ENCODE measurements at places on chromosomes 1 and 21. TPM values are rescaled to one million over a fixed set of nuclear protein-coding genes. Genes with fewer than 3 reads are reported as not detected.
A peak's percentile ranks its signal among the peaks of the same experiment; 100 is the strongest.

- DNase-seq, result peak; percentile 51
Measured at GRCh38 chr1:92804721-92805201, 19.9 kb upstream of the EVI5 start.

- no peak for DNase-seq
Measured at GRCh38 chr1:117271959-117272358, 61.2 kb upstream of the VTCN1 start.

DNA sequence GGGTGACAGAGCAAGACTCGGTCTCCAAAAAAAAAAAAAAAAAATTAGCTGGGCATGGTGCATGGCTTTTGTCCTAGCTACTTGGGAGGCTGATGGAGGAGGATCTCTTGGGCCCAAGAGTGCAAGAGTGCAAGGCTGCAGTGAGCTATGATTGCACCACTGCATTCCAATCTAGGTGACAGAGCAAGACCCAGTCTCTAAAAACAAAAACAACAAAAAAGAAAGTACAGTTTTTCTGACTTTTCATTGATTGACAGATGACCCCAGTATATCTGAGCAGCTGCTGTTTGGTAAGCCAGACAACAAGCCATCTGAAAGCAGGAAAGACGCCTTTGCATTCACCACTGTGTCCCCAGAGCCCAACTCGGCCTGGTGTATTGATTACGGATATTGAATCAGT lies 10.9 kb upstream of the DPT start:
- DNase-seq, result no peak

- DNase-seq, result no peak
Measured at GRCh38 chr1:56625819-56626440, 19.2 kb upstream of the PRKAA2 start.

DNA sequence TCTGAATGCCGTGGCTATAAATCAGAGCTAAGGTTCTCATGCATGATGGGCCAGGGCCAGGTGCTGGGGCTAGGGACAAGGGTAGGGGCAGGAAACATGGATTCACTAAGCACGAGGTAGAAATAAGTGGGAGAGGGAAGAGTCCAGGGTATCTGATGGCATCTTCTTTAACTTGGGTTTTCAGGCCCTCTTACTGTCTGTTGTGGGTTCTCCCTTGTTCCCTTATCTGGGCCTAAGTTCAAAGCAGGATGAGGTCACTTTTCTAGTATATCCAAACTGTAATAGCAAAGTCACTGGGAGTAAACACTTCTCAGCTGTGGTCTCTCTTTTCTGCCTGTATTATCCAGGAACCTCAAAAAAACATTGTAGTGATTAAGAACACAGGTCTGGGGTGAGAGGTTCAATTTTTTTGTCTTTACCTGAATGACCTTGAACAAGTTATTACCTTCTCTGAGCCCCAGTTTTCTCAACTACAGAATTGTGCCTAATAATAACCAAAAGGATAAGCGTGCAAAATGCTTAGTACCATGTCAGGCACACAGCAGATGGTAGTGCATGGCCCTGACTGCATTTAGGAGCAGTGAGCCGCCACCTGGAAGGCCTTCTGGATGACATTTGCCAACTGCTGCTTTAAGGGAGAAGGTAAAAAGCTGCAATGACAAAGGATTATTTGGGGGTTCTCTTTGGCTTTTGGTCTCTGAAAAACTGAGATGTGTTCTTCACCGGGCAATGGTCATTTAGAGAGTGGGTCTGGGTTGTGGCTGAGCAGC lies 53.6 kb upstream of the A3GALT2 start:
- no peak for DNase-seq

DNA sequence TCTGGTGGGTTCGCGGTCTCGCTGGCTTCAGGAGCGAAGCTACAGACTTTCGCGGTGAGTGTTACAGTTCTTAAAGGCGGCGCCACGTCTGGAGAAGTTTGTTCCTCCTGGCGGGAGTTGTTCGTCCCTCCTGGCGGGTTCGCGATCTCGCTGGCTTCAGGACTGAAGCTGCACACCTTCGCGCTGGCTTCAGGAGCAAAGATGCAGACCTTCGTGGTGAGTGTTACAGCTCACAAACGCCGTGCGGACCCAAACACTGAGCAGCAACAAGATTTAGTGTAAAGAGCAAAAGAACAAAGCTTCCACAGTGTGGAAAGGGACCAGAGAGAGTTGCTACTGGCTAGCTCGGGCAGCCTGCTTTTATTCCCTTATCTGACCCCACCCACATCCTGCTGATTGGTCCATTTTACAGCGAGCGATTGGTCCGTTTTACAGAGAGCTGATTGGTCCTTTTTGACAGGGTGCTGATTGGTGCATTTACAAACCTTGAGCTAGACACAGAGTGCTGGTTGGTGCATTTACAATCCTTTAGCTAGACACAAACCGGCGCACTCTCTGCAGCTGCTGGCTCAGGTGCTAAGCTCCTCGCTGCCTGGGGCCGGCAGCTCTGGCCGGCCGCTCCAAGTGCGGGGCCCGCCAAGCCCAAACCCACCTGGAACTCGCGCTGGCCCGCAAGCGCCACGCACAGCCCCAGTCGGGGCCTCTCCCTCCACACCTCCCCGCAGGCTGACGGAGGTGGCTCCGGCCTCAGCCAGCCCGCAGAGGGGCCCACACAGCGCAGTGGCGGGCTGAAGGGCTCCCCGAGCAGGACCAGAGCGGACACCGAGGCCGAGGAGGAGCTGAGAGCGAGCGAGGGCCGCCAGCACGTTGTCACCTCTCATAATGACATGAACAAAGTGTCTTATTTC lies 172.8 kb upstream of the KCTD3 start:
- DNase-seq, result no peak

- DNase-seq, result no peak
Measured at GRCh38 chr1:240598216-240599001, 13.5 kb downstream of the GREM2 start.

- peak; percentile 79 for DNase-seq
Measured at GRCh38 chr21:38993561-38993960, 187.8 kb downstream of the ETS2 start.

DNA sequence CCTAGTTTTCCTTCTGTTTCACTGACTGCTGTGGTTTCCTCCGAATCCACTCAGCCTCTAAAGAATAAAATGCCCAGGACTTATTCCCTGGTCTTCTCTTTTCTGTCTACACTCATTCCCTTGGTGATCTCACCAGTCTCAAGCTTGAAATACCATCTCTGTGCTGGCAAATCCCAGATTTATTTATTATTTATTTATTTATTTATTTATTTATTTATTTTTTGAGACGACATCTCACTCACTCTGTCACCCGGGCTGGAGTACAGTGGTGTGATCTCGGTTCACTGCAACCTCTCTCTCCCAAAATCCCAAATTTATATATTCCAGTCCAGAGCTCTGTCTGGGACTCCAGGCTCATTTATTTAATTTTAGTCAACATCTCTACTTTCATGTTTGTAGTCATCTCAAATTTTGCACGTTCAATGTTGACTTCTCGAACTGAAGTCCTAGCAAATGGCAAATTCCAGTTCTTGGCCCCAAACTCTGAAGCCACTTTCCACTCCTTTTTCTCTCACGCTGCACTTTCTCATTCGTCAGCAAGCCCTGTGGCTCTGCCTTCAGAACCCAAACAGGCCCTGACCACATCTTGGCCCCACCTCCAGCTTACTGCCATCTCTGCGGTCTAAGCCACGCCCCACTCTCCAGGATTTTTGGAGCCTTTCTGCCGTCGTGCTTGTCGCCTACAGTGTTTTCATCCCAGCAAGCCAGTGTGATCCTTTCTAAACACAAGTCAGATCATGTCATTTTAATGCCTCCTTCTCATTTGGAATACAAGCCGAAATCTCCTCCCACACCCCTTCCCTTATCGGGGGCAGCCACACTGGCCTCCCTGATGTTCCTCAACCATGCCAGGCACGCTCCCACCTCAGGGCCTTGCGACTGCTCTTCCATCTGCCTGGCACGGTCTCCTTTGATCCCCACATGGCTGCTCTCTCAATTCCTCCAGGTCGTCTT lies 14.2 kb upstream of the TENT5B start:
- DNase-seq, result peak; percentile 60

GRCh38 chr1:90313778-90314177 lies 318.9 kb downstream of the ZNF326 start:
- no peak for DNase-seq

GRCh38 chr1:20538227-20538626 lies 14.1 kb upstream of the FAM43B start:
- no peak for DNase-seq

- no peak for DNase-seq
Measured at GRCh38 chr1:10905841-10906655, 106.4 kb upstream of the TARDBP start.

- no peak for DNase-seq
Measured at GRCh38 chr1:174858301-174858700, 141.4 kb upstream of the CACYBP start.

DNA sequence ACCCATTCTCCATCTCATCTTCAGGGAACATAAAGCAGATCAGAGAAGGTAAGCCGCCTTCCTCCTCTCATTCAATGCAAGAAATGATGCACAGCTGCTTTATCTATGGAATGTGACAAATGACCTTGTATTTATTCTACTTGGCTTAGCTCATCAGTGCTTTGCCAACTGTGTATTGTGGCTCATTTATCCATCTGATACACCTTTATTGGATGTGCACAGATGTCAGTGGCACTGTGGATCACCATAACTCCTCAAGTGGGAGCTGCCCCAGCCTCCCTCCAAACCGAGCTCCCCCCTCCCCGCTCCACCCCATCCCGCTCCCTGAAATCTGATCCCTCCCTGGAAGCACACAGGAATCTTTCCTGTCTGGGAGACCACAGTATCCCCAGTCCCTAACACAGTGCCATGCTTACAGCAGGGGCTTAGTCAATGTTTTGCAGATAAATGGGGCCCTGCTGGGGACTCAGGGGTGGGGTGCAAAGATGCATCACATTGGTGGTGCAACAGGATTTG lies 156.0 kb upstream of the RAB4A start:
- no peak for DNase-seq

GRCh38 chr1:208089761-208090370 lies 154.3 kb downstream of the PLXNA2 start:
- DNase-seq, result no peak

GJB4 gene
- not detected for total RNA-seq

TARBP1 gene
- 11.5 TPM for total RNA-seq

HSF2BP gene
- total RNA-seq, result 0.78 TPM

MAP1LC3C gene
- not detected for total RNA-seq

CHIT1 gene
- 0.41 TPM for total RNA-seq

UQCRHL gene
- total RNA-seq, result 0.99 TPM

TNFRSF1B gene
- total RNA-seq, result 58.7 TPM

All from thoracic aorta (tissue), 2 donors.